ENCODE measurements at places on chromosomes 2 and 18.

DNA sequence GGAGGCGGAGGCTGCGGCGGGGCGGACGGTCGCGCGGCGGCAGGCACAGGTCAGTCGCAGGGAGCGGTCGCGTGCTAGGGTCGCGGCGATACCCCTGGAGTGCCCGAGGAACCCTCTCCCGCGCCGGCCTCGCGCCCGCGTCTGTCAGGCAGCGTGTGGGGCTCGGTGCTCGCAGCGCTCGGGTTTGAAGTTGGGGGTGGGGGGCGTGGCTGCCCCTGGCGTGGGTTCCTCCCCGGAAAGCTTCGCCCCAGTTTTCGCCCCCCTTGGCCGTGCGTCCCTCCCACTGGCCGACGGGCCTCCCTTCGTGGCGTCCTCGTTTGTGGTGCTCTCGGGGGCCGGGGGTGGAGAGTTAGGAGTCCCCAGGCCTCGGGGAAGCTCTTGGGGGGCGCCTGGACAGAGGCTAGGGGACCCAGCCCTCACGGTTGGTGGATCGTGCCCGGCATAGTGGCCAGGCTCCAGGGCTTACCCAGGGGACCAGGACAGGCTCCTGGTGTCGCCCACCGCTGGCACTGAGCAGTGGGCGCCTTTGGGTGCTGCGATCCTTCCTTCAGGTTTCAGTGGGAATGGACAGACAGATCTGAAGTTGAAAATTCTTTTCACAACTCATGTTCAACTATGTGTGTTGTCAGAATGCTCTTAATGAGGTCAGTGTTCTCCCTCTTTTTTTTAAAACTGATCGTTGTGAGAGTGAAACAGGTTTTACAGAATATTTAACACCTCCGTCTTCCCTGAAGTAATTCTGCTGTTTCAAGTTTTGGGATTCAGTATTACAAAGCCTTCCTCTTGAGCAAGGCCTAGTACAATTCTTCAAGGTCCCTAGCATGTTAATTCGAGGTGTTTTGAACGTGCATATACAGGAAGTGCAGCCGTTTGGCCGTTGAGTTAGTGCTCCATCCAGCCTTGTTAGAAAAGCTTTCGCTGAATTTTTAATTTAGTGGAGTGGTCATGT is 604 bp downstream of the RALBP1 start:
- peak; percentile 54 for DNase-seq

- no peak for DNase-seq
Measured at GRCh38 chr2:54259413-54260240, 3.6 kb upstream of the TSPYL6 start.

- no peak for DNase-seq
Measured at GRCh38 chr2:866887-867286, 83.8 kb upstream of the SNTG2 start.

DNA sequence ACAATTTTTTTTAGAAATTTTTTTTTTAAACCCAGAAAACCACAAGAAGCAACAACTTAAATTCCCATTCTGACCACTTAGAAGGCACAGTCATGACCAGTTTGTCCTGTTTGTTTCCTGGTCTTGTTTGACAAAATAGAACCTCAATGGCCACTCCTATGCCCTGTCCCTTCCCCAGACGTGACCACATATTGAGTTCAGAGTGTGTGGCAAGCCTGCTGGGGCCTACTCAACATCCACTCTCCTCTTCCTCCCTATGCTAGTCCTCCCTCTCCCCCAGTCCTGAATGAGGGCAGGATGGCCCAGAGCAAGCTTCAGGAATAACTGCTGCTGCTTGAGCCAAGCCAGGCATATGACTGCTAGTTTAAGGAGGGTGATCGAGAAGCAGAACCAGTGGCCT is 89.6 kb downstream of the PRELID3A start:
- DNase-seq = no peak

- no peak for DNase-seq
Measured at GRCh38 chr2:144421606-144422510, 98.1 kb downstream of the ZEB2 start.

GRCh38 chr18:41996020-41996419 is 41.0 kb downstream of the PIK3C3 start:
- DNase-seq = no peak

DNA sequence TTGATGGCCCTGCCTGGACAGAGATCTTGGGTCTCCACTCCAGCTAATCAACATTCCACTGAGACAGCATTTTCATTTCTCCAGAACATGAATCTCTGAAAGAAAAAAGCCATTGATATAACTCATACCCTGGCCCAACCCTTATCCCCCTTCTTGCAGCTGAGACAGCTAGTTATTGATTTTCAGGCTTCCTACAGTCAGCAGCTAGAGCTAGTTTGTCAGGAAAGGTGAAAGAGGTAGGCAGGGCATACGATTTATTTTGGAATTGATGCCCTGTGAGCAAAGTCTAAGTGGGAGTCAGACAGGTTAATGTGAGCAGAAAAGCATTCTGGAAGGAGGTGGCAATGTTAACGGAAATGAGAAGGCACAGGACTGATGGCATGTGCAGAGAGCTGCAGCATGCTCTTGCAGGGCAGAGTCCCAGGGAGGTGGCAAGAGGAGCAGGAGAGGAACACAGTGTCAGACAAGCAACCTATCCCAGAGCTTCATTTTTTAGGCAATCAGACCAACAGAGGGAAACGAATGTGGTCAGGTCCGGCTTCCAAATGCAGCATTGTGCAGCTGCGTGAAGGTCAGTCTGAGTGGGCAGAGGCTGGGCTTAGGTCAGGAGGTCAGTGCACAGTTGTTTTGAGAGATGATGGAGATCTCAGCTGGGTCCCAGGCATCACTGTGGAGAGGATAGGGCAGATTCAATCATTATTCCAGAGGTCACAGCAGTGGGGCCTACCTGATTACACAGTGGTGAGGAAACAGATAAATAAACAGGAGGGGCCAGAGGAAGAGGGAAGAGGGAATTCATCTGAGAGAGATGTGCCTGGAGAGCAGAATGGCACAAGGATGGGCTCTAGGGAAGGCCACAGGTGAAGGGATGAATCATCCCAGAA is 134.8 kb downstream of the CMPK2 start:
- DNase-seq = no peak

DNA sequence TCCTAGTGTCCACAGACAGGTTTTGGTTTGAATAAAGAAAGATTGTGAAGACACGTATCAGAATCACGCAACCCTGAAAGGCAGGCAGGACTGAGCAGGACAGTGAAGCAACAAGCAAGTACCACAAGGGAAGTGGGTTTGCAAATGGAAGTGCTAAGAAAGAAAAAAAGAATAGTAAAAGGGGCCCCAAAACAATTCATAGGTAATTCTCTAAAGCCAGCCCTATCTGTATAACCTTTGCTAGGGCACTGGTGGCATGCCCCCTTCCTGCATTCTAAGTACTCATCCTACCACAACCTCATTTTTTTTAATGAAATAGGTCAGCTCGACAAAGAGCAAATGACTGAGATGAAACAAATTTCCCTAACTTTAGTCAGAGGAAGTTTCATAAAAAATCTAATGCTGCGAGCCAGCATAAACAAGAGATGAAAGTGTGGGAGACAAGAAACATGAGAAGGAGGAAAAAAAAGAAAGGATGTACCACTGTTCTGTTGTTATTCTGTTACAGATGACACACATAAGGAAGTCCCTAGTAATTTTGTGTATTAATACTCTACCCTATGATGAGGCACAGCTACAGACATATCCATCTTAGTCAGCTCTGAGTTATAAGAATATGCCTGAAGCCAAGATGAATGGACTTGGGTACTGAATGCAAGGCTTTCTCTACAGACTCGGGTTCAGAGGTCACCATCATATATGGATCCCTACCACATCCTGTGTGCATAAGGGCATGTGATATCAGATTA is 32.2 kb downstream of the IKZF2 start:
- DNase-seq = peak; percentile 70

DNA sequence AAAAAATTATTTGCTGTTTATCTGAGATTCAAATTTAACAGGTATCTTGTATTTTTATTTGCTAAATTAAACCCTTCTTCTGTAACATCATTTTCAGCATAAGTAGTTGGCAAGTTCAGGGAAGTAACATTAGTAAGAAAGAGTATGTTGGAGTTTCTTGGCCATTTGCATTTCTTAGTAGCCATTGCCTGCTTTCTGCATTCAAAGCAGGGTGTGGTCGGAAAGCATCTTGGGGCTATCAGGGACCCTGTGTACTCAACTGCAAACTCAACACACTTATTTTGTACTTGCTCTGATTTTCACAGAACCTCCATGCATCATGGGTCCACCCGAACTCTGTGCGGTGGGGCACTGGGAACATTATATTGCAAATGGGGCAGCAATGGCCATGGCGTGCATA is 30.4 kb upstream of the REV1 start:
- no peak for DNase-seq

- DNase-seq = no peak
Measured at GRCh38 chr2:6498841-6499240, 366.9 kb downstream of the CMPK2 start.
